ENCODE measurements at places on chromosomes 1 and 21.

DNA sequence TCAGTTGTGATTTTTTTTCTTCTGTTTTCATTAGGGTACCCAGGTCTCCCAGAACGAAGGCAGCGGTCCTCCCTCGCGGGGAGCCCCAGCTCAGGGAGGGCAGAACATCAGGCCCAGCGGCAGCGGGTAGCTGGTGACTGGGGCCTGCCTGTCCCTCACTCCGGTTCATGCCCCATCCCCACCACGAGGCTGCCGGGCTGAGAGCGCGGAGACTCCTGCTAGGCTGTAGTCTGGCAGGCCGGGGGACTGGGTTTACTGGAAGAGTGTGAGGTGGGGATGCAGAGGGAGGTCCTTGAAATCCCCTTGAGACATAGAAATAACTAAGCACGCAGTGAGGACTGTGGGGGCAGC is 10.5 kb downstream of the BRINP2 start:
- no peak for DNase-seq

DNA sequence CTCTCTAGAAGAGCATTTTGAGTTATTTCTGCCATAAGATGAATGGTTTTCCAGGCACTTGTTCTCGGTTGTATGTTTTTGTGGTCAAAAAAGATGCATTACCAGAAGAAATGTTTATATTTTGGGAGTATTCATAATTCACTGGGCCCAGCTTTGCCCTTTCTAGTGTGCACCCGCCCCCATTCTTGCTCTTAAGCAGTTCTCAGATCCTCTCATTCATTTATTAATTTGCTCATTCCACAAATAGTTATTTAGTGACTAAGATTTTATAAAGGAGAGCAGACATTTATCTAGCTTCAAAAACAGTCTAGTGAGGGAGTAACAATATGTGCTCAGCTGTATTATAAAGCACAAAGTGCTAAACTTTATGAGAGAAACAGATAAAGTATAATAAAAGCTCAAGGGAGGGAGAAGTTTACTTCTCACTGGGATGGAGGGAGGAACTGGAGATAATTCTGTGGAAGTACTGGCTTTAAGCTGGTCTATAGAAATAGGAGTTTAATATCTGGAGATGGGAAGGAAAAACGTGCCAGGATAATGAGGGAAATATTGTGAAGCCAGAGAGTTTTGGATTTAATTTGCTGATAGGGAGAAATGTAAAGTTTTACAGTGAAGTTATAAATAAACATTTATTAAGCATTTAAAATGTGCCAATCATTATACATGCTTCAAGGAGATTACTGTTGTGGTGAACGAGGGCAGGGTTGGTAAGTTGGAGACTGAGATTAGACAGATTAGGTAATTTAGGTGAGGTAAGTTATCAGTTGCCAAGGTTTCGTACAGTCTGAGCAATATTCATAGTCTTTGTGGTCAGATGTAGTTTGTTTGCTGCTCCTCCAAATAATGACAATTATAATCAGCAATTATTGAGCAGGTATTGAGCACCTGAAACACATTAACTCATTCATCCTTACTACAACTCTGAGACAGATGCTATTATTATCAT is 9.1 kb upstream of the MACF1 start:
- no peak for DNase-seq

- no peak for DNase-seq
Observed at GRCh38 chr1:30329263-30329753, 394.1 kb downstream of the MATN1 start.

DNA sequence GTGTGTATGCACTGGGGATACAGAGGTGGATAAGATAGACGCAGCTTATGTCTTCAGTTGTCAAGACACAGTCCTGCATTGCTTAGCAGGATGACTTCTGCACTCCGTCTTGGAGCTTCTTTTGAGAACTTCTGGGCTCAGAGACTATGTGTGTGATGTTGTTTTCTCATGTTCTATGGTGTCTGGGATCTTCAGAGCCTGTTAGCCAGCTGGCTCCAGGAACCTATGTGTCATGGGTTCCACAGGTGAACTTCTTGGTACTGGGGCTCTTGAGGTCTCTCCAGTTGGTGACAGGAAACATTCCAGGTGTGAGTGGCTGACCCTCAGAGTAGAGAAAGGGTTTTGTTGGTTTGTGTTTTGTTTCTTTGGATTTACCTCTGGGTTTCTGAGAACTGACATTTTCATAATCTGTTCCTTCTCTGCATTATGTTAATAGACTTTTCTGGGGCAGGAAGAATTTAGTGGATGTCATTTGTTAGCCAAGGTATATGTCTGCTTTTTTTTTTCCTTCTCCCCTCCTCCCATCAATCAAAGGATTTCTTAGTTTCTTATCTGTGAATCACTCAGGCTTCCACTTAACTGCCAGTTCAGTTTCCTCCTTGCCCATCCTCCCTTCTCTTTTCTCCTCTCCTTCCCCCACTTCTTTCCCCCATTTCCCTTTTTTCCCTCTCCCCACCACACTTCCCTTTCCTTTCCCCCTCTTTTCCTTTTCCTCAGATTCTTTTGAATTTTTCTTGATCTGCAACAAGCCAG is 18.1 kb downstream of the FGGY start:
- no peak for DNase-seq

- DNase-seq, result peak; percentile 97
Observed at GRCh38 chr1:150017206-150017750, 6.8 kb upstream of the OTUD7B start.

- no peak for DNase-seq
Observed at GRCh38 chr1:75115654-75116053, 18.5 kb upstream of the LHX8 start.

Measured in NCI-H82 (cell line).